HT1080 (cell line): ENCODE measurements at places on chromosomes 2 and 18.

- DNase-seq, result no peak
These were observed 63.7 kb downstream of the EIPR1 start for GRCh38 chr2:3313781-3314375.

DNA sequence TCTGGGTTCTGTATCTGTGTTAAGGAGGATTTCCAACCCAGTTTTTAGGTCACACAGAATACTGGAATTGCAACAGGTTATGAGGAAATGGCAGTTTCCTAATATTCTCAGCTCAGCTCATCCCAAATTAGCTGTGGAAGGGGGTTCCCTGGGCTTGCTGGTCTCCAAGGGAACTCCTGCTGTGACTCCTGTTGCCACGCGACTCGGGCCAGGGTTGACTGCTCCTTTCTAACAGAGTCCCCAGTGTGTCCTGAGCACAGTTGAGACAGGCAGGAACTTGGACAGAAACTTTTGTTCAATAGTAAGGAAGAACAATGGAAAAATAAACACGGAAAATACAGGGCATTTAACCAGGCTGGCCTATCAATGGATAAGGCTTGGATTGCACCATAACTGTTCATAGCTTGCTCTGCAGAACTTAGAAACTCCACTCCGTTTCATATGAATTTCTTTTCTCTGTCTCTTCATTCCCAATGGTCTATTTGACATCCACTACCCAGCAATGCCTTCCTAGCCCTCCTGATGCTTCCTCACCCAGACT lies 3.8 kb upstream of the ROCK2 start:
- no peak for DNase-seq

- no peak for DNase-seq
These were observed 56.1 kb downstream of the NEDD4L start for GRCh38 chr18:58100154-58100553.

GRCh38 chr2:134917360-134917865 lies 1.2 kb upstream of the CCNT2 start:
- DNase-seq, result no peak

DNA sequence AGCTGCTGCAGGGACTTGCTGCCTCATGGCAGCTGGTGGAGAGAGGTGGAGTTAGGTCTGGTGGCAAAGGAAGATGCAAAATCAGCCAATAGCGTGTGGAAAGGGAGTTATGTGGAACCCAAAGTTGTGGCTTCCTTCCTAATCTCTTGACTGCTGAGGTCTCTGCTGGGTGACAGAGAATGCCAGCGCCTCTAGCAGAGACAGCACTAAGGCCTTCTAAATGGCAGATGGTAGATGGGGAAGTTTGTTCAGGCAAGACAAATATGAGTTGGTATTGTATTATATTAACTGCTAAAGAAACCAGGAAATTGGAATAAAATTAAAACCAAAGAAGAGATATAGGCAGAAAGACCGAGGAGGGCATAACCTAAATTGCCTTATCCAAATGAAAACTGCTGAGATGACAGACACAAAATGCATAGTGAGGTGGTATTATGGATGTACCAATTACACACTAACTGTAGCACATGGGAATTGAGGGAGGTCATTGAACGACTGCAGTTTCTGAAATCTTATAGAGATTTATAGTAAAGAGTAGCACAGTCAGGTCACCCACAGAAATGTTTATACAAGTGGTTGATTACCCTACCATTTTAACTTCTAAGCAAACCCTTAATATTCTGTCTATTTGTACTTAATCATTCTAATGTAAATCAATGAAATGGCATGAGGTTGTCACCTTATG lies 246.6 kb upstream of the SESTD1 start:
- no peak for DNase-seq
